Naive B cell (primary cell): ENCODE measurements at places on chromosomes 6 and 20. TPM values are rescaled to one million over a fixed set of nuclear protein-coding genes. Genes with fewer than 3 reads are reported as not detected.
A peak's percentile ranks its signal among the peaks of the same experiment; 100 is the strongest.

DNA sequence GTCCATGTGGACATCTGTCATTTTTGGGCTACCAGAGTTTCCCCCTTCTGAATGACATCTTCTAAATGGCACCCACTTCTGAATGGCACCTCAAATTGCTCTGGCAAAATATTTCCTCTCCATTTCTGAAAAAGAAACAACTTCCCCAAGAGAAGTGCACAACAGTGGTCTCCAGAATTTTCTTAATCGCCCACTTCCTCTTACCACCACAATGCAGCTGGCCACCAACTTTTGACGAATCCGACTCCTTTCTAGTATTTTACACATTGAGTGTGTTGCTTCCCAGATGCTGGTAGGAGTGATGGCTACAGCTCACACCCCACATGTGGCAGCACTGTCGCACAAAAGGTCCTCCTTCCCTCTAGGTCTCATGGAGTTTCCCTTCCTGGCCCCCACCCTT, 216.1 kb downstream of the FOXA2 start:
- DNase-seq, result no peak

DNA sequence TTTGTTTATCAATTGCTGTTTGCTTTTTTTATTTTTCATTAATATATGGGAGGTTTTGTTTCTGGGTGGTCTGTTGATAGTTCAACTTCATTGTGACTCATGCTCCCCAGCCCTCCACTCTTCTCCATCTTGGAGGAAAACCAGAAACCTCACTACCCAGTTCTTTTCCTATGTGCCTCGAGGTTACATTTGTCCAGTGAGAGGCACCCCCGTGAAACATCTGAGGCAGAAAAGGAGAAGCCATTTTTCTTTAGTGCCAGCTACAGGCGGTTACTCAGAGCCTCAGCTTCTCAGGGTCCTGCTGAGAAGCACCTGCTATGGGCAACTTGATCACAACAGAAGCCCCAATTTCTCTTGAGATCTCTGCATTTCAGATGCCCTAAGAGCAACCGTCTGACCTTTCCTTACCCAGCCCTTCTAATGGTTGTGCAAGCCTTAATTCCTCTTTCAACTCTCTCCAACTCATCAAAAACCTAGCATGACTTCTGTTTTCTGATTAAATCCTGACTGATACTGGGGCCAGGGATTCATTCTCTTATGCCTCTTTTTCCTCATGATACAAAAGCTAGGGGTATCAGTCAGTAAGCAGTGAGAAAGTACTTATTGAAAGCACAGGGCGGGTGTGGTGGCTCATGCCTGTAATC, 144.6 kb downstream of the ELOVL4 start:
- no peak for DNase-seq

- no peak for DNase-seq
Observed at GRCh38 chr6:115976321-115976870, 84.3 kb downstream of the FRK start.

Gene SLC17A1
- polyA plus RNA-seq, result not detected

DNA sequence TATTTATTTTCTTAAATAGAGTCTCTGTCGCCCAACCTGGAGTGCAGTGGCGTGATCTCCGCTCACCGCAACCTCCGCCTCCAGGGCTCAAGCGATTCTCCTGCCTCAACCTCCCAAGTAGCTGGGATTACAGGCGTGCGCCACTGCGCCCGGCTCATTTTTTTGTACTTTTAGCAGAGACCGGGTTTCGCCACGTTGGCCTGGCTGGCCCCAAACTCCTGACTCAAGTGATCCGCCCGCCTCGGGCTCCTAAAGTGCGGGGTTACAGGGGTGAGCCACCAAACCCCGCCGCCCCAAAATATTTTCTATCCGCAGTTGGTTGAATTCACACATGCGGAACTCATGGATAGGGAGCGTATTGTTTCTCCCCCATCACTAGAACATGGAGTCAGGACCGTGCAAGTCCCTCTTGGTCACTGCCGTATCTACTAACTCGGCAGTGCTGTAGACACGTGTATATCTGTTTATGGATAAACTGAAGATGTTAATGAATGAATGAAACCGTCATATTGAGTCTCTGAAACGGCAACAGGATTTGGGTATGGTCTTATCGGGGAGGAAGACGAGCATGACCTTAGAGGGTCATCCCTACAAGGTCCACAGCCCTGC, 904 bp downstream of the MKKS start:
- DNase-seq, result no peak

GRCh38 chr6:110597761-110598160, 121.3 kb upstream of the SLC22A16 start:
- no peak for DNase-seq

Gene SLC17A3
- polyA plus RNA-seq, result 0.29 TPM

- DNase-seq, result no peak
Observed at GRCh38 chr6:23533311-23533710, 592.7 kb upstream of the NRSN1 start.

DNA sequence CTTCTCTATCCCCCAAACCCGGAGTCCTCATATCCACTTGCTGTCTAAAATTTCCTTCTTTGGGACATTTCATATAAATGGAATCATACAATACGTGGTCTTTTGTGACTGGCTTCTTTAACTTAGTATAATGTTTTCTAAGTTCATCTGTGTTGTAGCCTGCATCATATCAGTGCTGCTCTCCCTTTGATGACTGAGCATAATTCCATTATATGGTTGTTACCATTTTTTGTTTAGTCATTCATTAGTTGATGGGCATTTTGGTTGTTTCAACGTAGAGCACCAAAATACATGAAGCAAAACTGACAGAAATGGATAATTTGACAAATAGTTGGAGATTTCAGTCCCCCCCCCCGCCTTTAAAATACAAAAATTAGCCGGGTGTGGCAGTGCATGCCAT, 71.5 kb downstream of the ZFAND3 start:
- no peak for DNase-seq

Gene RSPO4
- polyA plus RNA-seq, result not detected

Gene PRSS35
- polyA plus RNA-seq, result not detected

Gene PLAGL1
- 9.6 TPM for polyA plus RNA-seq

GRCh38 chr6:45495429-45496084, 117.8 kb upstream of the SUPT3H start:
- peak; percentile 9 for DNase-seq

Gene RBL1
- 7.9 TPM for polyA plus RNA-seq

GRCh38 chr6:15957655-15958169, 171.2 kb upstream of the MYLIP start:
- no peak for DNase-seq

Gene EYS
- polyA plus RNA-seq, result 0.11 TPM

GRCh38 chr6:62465206-62465605, 179.2 kb upstream of the KHDRBS2 start:
- DNase-seq, result no peak

DNA sequence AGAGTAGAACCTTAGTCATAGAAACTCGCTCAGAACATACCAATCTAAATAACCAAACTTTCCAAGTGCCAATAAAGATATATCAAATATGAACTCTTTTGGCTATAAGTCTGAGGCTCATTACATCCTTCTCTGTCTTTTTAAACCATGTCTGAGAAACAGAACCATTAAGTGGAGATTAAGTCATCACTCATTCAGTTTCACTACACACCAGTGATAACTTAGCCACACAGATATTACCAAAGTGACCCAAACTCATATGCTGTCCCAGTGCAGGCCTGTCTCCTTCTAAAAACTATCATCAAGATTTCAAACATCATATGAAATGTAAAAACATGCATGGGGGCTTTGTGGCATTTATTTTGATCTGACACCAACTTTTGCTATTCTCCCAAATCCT, 12.0 kb downstream of the GCLC start:
- no peak for DNase-seq

Gene MOXD1
- polyA plus RNA-seq, result 7.2 TPM

DNA sequence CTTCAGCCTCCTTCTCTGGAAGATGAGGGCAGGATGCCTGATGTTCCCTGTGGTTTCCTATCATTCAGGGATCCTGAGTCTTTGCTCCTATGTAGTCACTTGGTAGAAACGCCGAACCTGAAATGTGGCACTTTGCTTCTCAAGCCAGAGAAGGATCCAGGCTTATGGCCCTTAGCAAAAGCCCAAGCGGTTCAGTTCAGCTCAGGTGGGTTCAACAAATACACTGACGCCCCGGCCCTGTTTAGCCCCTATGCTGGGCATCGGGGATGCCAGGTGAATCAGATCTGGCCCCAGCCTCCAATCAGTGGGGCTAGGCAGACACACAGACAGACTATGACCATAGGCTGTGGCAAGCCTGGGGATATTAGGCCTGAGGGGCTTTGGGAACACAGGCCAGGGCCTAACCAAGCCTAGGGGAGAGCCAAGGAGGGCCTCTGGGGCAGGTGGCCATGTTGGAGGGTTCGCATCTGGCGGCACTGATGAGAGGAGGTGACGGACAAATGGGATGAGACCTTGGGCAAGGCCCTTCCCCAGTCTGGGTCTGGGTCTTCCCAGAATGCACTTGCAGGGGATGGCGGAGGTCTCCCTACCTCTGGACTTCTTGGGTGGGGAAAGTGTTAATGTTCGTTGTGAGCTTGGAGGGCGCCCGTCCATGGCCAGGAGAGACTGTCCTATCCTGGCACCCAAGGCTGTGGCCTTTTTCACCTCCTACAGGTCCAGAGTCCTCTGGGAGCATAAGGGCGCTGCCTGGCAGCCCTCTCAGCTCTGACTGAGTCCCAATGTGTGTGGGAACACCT, 17.6 kb upstream of the SRC start:
- DNase-seq, result no peak

DNA sequence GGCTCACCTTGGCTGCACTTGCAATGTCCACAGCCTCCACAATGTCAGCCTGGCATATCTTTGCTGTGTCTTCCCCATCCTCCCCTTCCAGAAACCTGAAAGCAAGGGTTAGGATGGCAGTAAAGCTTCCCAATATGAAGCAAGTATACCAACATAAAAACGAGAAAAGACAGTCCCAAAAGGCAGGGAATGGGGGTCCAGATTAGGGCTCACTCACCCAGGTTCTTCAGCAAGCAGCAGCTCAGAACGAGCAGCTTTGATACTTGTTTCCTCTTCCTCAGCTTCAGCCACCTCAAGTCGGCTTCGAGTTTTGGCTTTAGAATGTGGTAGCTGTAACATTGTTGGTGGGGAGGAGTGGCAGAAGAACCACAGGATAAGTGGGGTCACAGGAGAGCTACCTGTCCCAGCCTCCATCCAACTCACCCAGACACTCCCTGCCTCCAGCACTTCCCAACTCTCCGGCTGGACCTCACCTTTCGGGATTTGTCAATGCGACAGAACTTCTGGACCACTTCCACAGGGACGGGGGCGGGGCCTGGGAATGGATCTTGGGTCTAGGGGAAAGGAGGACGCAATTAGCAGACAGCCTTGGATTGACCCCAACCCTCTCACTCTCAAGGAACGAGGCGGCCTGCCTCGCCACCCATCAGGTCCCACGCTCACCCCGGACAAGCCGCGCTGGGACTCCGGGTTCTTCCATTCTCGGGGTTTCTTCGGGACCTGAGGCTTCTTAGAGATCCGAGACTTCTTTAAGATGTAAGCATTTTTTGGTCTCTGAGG, 708 bp downstream of the WDR46 start:
- DNase-seq, result no peak

Gene TRIM10
- 0.18 TPM for polyA plus RNA-seq

DNA sequence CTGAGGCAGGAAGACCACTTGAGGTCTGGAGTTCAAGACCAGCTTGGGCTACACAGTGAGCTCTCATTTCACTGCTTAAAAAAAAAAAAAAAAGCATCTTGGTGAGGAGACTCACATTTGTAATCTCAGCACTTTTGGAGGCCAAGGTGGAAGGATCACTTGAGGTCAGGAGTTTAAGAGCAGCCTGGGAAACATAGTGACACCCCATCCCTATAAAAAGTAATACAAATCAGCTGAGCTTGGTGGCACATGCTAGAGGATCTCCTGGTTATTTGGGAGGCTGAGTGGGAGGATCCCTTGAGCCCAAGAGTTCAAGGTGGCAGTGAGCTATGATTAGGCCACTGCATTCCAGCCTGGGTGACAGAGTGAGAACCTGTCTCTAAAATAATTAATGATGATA, 29.4 kb upstream of the SYNCRIP start:
- DNase-seq, result no peak

Gene ECT2L
- not detected for polyA plus RNA-seq

Gene DEFB123
- not detected for polyA plus RNA-seq

Gene SIGLEC1
- not detected for polyA plus RNA-seq

- no peak for DNase-seq
Observed at GRCh38 chr6:109595998-109596397, 95.0 kb downstream of the AK9 start.

Gene BPIFA3
- not detected for polyA plus RNA-seq

GRCh38 chr6:31193206-31193605, 22.7 kb upstream of the POU5F1 start:
- no peak for DNase-seq

- no peak for DNase-seq
Observed at GRCh38 chr20:46406986-46407670, 713 bp upstream of the ELMO2 start.

GRCh38 chr20:5504061-5504739, 187.4 kb upstream of the PROKR2 start:
- DNase-seq, result no peak
